ENCODE measurements at places on chromosomes 5 and 9.

DNA sequence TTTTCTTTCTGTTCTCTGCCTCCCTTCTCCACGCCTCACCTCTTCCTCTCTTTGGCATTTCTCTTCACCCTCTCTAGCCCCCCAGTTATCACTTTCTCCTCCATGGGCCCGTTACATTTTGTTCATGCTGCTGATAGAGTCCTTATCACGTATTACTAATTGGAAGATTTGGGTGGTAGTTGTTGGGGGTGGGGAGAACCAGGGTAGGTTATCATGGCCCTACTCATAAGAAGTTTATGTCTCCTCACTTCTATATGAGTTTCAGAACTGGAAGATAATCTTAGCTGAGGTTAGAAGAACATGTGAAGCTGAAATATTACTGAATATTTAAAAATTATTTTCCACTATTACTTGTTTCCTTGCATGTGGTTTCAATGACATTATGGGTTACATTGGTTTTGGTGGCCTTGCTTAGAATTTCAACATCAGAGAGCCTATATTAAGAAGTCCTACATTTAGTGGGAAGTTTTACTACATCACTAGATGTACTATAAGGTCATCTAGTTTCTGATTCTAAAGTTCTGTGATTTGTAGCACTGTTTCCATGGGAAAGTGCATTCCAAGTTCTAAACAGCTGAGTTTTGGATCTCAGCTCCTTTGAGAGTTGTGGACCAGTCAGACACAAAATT is 36.8 kb downstream of the PIP5K1B start:
- no peak for DNase-seq

- no peak for DNase-seq
These were observed 186.7 kb downstream of the KIAA0825 start for GRCh38 chr5:94431696-94432095.

DNA sequence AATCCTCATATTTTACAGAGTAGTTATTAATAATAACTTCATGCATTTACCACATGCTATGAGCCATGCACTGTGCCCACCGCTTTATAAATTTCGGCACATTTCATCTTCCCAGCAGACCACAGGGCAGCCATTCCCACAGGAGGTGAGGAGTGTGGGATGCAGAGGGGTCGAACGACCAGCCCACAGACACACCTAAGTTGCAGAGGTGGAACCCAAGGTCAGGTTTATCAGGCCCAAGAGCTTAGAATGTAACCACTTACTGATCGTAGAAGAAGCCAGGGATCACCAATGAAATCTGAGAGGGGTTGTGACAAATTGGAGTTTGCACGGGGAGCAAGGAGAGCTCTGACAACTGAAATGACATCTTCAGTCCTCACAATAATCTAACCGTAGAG is 303.0 kb upstream of the MSX2 start:
- no peak for DNase-seq

DNA sequence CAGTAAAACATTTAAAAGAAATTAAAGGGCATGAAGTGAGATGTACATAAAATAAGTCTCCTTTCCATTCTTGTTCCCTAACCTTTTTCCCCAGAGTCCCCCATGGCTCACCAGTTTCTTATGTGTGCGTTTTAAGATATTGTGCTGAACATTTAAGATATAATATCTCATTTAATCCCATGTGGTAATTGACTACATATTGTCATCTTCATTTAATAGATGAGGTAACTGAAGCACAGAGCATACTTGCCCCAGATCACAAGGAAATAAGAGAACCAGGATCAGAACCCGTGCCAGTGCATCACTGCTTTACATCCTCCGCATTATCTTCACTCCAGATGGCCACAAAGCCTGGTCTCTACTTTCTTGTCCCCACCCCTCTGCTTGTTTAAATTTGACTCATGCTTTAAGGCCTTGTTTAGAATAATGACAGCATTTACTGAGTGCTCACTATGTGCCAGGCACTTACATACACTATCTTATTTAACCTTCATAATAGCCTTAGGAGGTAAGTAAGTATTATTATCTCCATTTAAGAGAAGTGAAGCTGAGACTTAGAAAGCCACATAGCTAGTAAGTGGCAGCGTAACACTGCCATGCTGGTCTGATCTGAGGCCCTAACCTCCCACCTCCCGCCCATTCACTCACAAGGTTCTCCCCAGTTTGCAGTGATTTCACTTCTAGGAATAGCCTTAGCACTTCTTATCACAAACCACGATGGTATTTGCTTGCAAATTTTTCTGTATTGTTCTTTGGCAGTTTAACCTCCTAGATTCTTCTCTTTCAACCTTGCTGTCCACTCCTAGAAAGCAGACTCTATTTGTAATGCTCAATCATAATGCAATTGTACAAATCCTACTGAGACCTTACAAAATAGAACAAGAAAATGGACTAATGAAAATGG is 78.4 kb upstream of the IL6ST start:
- no peak for DNase-seq

GRCh38 chr9:5718296-5719032 is 89.6 kb downstream of the RIC1 start:
- DNase-seq: no peak

DNA sequence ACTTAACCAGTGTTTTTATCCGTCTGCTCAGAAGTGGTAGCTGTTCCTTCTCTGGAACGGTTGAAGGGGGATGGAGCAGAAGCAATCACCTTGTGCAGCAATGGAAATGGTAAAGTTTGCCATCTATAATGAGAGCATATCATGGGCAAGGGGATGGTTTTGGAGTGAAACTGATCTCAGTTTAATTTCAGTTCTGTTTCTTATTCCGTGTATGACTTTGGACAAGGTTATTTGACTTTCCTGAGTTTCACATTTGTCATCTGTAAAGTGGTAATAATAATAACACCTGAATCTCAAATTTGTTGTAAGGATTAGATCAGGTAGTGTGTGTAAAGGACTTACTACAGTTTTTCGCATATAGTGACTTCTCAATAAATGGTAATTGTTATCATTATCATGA is 106.1 kb downstream of the PCSK1 start:
- DNase-seq: no peak

DNA sequence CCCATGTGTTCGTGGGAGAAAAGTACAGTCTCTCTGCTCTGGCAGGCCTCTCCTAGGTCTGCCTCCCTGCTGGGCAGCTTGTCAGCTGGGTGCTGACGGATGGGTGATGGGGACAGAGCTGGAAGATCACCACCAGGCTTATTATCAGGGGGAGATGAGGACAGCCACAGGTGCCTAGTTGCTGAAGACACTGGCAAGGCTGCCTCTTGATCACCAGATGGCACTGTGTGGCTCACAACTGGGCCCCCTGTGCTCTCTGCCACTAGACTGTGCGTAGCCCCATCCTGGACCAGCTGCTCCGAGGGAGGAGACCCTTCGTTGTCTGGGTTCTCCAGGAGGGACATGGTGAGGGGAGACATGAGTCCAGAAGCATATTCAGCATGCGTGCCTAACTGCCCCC is 73.0 kb downstream of the KIF24 start:
- DNase-seq: peak; percentile 46

DNA sequence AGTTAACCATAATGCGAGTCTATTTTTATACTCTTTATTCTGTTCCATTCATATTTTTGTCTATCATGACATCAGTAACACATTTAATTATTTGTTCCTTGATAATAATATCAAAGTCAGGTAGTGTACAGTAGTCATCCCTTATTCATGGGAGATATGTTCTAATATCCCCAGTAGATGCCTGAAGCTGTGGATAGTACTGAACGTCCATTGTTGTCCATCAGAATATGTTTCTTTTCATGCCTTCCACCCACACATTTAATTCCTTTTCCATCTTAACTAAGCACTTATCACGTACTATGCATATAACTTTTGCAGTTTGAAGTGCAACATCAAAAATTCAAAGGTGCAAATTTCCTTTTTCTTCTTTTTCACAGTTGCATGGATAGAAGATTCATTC is 53.6 kb downstream of the FER start:
- no peak for DNase-seq

GRCh38 chr5:55771175-55771655 is 33.4 kb downstream of the DDX4 start:
- no peak for DNase-seq

- no peak for DNase-seq
These were observed 465.0 kb downstream of the BNC2 start for GRCh38 chr9:16405421-16405820.

DNA sequence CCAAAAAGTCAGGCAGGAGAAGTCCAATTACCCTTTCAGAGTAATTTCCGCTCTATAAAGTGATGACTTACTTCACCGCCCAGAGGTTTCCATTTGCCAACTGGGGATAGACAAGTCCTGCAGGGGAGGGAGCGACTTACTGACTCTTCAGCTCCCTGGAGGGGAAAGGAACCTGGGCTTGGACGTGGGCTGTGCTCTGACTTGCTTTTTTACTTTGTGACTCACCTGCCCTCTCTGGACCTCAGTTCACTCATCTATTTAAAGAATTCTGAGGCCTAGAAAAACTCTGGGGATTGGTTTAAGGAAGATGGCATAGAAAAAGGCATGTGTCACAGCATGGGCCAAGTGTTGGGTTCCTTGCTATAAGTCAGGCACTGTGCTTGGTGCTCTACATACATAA is 180.4 kb upstream of the TRIM32 start:
- no peak for DNase-seq

GRCh38 chr9:121232251-121232650 is 30.6 kb upstream of the RAB14 start:
- no peak for DNase-seq

- no peak for DNase-seq
These were observed 225.8 kb downstream of the MLLT3 start for GRCh38 chr9:20396509-20396908.

- DNase-seq: no peak
These were observed 583.2 kb downstream of the EBF1 start for GRCh38 chr5:158516521-158516920.

- no peak for DNase-seq
These were observed 8.7 kb downstream of the ENTREP1 start for GRCh38 chr9:69333716-69334115.

DNA sequence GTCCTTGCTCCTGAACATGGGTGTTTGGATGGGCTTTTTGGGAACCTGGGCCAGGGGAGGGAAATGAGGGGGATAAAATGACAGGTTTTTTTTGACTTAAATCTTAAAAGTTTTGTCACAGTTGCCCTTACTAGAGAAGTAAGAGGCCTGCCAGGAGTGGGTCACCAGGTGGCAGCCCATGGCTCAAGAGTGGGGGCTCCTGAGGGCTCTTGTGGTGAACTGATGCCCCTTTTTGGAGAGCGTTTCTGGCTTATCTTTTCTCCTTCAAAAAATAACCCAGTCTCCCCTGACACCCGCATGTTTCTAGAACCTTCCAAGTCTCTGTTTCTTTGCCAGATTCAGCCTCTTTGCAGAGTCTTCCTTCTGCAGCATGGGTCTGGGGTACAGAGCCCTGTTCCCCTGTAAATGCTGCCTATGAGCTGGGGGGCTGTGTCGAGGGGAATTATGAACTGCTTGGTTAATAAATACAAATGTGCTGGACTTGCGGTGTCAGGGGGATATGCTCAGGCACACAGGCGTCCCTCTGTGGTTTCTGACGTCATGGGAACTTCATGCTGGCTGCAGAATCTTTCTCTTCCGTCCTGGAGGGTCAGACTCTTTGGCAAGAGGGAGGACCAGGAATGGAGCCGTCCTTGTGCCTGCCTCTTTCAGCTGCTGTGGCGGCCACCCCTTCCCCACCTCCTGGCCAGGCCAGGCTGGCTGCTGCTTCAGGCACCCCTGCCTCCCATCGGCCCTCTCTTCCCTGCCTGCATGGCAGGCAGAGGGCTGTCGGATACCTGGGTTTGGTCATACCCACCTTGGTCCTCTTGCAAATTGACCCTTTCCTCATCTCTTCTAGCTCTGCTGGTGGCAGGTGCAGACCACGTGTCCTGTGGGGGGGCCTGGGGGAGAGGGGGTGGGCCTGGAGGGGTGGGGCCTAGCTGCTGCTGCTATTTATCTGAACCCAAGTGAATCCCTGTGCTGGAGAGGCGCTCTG is 30.1 kb downstream of the PTPA start:
- peak; percentile 77 for DNase-seq

DNA sequence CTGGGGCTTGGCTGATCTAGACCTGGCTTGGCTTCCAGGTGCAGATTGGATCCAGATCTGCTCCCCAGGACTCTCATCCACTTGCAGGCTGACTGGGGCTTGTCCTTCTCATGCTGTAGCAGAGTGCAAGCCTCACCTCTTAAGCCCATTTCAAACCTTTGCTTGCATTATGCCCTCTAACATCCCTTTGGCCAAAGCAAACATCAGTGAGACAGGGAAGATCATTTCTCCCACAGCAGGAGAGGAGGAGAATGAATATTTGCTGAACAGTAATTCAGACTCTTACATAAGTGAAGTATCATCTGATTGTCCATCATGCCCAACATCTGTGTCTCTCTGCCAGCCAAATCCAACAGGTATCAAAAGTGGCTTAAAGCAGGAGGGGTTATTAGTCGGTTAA is 194.9 kb downstream of the C9orf152 start:
- DNase-seq: no peak

DNA sequence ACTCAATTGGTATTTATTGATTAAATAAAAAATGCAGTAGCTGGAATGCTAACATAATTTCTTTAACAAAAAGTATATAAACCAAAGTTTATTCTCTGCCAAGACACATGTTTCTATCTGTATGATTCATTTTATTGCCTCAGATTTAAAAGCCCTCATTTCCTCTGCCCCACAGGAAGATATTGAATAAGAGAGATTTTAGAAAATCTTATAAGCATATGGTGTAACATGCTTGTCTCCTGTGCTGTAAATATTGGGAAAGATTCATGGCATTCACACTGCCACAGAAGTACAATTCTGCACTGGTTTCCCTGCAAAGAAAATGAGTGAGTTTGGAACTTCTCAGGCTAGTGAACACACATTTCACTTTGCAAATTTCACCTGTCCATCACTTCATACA is 134.9 kb upstream of the FBXL7 start:
- DNase-seq: no peak

GRCh38 chr9:131274674-131275331 is 1.5 kb downstream of the FAM78A start:
- DNase-seq: peak; percentile 40
